ENCODE measurements at places on chromosomes 3 and 15.

DNA sequence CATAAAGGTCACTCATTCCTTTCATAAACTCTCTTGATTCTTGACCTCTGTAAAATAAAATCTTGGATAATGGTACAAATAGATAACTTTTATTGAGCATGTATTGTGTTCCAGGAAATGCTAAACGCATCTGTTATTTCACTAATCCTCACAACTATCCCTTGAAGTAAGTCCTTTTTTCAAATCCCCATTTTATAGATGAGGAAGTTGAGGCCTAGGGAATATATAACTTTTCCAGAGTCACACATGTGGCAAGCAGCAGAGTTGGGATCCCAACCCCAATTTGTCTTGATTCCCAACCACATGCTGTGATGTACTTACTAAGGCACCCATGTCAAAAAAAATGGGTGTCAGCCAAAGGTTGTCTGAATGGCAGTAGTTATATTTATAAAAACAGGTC, 6.3 kb downstream of the VPS39 start:
- no peak for DNase-seq

DNA sequence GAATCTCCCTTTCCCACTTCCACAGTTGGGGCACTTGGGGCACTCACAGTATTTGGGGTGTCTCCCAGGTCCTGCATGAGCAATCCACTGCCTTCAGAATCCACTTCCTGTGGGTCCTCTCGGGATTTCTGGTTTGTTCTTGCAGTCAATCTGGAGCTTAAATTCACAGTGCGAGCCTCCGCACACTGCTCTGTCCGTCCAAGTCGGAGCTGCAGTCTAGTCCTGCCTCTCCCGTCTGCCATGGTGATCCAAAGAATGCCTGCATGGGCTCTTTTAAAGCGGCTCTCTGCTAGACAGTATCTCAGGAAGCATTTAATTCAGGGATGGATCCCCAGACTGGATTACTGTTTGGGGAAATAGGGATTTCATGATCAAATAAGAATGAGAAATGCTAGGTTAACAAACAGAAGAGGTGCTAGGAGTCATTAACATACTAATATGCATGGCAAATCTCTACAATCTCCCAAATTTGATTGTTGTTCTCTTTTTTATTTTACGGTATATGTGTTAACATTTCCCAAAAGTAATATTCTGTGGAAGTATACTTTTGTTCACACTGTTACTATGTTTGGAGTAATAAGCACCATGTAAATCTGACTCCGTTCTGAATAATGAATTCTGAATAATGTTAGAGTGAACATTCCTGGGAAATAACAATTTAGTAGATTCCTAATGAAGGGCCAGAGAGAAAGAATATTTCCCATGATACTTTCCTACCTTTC, 142.5 kb downstream of the HCN4 start:
- DNase-seq = no peak

DNA sequence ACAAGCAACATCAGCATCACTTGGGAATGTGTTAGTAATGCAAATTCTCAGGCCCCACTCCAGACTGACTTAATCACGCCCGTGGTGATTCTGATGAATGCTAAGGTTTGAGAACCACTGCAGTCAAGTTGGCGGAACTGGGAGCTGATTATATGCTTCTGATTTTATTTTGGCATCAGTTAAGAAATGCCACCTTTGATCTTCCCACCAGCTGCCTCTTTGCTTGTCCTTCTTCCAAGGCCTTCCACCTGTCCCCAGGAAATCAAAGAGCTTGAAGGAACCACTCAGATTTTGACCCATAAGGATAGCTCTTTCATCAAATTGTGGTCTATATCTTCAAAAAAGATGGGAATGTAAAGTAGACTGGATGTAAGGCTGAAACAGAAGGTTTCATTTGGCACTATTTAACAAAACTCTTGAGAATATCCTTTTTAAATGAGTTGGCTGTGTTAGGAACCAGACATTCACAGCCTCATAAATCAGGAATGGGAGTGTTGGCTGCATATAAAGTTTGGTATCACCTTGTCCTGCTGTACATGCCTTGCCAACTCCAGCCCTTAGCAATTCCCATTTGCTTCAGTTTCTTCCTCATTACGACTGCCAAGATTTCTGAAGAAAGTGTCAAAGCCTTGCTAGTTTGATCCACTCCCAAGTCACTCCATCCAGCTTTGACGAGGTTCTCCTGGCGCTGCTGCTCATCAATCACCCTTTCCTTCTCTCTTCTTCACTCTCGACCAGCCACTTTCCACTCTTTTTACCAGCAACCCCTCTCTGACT, 125.8 kb upstream of the NPHP3 start:
- no peak for DNase-seq

DNA sequence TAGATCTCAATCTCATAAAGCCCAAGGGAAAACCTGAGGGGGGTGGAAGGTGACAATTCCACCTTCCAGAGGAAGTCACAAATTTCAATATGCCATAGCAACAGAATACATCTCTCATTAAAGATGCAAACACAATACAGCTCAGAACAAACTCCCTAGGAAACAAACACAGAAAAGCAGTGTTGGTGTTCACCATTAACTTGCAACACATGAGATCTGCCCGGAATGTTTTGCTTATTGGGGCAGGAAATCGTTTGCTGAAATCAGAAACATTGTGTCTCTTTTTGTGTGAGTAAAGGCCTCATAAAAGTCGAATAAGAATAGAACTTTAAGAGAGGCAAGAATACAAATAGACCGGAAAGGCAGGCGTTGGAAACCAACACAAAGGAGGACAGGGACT, 5.8 kb upstream of the RYR3 start:
- DNase-seq = no peak

- no peak for DNase-seq
Observed at GRCh38 chr15:60569596-60569995, 90.7 kb upstream of the ICE2 start.

DNA sequence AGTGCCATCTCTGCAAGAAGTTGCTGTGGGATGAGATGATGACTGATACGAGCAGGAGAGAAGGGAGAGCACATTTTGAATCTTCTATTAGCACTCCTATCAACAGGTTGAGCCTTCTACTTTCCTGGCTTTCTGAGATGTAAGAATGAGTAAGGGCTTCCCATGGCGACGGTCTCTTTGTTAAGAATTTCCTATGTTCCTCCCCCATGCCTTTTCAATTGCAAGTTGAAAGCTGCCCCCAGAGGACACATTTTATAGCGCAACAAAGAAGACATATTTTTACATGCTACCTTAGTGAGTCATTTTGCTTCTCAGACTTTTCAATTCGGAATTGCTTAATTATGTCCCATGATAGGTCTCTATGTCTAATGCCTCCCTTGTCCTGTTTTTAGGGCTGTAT, 71.3 kb upstream of the LRTM1 start:
- DNase-seq = no peak

GRCh38 chr15:38474155-38474757, 20.3 kb downstream of the FAM98B start:
- no peak for DNase-seq

- no peak for DNase-seq
Observed at GRCh38 chr3:19190602-19191001, 42.3 kb downstream of the KCNH8 start.

DNA sequence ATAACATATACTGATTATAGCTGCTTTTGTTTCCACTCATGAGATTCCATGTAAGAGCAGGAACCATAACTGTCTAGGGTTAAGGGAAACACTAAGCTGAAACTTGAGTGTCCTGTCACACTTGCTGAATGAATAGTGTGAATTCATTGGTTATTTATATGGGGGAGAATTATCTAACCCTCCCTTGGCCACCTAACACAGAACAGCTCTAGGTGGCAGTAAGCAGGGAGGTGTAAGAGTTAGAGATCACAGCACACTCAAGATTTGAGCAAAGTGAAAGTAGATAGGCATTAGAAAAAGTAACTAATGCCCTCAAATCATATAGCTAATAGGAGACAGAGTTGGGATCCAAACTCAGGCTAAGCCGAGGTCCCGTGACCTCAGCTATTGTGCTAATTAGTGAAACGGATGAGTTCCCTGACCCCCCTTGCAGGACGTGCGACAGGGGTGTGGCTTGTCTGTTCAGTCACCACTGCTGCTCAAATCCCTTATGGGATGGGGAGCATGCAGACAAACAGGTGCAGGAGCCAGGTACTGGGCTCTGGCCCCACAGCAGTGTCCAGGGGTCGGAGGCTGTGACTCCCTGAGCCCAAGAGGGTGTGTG, 27.7 kb upstream of the ANO10 start:
- no peak for DNase-seq

GRCh38 chr15:50758712-50759205, 6.7 kb downstream of the SPPL2A start:
- DNase-seq = no peak

DNA sequence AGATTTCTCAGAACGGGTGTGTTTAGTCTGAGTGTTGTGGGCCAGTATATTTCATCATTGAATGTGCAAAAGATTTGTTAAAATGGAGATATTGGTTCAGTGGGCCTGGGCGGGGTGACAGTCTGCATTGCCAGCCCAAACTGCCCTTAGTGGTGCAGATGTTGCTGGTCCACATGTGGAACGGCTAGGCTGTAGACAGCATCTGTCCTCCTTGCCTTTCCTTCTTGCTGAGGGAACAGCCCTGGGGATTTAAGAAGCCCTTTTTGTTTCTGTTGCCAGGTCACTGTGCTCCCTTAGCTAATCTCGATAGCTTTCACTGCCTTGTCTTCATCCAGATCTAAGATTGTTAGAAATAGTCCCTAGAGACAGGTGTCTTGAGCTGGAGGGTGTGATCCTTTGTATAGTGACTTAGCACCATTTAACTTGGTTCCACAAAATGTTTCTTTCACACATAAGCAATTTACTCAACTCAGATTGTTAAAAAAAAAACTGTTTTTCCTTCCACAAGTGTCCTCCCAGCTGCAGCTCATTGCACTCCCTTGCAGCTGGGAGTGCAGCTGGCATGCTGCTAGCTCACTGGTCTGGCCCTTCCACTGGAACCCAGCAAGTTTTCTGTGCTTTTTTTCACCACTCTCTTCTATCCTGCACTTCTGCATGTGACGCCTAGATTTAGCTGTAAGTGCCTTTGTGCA, 37.5 kb downstream of the GAP43 start:
- no peak for DNase-seq

GRCh38 chr3:36297195-36297594, 83.1 kb upstream of the STAC start:
- DNase-seq = no peak

DNA sequence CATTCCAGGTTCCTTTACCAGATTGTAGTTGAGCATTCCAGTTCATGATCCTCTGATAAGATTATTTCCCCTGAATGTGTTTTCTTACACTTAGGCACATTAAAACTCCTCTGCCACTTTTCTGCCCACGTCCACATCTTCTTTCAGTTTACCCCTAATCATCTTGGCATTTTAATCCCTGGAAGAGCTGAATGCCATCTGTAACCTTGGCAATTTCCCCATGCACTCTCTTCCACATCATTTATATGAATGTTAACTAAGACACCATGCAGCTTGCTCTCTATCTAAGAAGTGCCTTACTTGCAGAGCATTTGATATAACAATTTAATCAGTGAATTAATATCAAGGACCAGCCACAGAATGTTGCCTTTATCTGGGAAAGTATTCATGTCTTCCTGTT, 25.8 kb downstream of the TIMP4 start:
- DNase-seq = no peak

GRCh38 chr15:32870240-32871033, 152.6 kb downstream of the GREM1 start:
- no peak for DNase-seq

- no peak for DNase-seq
Observed at GRCh38 chr15:80733460-80733859, 38.4 kb downstream of the ABHD17C start.

DNA sequence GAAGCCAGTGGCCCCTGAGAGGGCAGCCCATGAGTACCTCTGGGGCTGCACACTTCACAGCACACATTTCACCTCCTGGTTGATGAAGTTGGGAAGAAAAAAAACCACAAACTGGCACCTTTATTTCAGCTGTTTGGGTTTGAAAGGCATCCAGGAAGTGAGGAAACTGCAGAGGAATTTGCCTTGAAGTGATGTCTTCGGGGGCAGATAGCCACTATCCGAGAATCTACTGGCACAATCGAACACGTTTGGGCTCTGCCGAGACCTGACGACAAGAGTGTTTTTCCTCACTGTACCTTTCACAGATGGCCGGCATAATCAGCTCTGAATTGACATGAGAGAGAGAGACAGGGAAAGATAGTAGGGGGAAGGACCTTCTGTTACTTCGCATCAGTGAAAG, 59.7 kb downstream of the LRIG1 start:
- no peak for DNase-seq

GRCh38 chr15:68640791-68641331, 62.1 kb downstream of the CORO2B start:
- no peak for DNase-seq

DNA sequence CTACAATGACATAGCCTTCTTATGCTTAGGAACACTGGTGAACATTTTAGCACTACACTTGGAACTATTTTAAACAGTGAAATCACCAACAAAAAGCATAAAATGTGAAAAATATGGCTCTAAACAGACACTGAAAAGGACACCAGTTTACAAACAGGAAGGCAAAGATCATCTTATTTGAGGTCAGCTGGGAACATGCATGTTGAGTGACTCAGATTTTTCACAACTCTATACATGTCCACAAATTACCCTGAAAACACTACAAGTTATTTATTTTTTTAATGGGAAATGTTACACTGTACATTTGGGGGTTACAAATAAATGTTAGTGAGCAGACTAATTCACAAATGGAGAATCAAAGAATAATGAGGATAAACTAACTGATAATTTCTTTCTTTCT, 12.5 kb upstream of the GK5 start:
- no peak for DNase-seq

- DNase-seq = no peak
Observed at GRCh38 chr15:89822951-89823711, 8.5 kb upstream of the ANPEP start.

- no peak for DNase-seq
Observed at GRCh38 chr3:9653565-9654248, 4.4 kb downstream of the MTMR14 start.

DNA sequence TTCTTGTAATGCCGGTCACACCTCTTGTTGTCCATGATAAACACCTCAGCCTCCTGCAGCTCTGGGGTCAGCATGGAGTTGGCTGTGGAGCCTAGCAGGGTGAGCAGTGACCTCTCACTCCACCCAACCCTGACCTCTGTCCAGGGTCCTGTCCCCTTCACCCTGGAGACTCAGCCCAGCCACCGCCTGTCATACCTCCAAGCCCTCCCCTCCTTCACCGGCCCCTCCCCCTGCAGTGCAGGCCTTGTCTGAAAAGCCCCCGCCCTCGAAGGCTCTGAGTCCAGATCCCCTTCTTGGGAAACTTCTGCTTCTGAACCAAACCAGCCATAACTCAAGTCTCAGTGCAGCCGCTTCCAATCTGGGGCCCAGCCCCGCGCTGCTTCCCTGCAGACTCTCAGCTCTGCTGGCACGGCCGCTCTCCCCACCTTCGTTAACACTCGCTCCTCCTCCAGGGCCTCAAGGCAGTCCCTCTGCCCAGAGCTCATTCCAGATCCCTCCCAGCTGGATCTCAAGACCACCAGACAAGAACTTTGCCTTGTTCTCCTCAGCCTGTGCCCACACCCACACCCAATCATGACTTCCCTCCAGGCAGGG, 25.4 kb upstream of the PRSS50 start:
- no peak for DNase-seq

All from activated naive CD4-positive, alpha-beta T cell (primary cell).